ENCODE measurements at places on chromosomes 5 and 9. TPM values are rescaled to one million over a fixed set of nuclear protein-coding genes. Genes with fewer than 3 reads are reported as not detected.

DNA sequence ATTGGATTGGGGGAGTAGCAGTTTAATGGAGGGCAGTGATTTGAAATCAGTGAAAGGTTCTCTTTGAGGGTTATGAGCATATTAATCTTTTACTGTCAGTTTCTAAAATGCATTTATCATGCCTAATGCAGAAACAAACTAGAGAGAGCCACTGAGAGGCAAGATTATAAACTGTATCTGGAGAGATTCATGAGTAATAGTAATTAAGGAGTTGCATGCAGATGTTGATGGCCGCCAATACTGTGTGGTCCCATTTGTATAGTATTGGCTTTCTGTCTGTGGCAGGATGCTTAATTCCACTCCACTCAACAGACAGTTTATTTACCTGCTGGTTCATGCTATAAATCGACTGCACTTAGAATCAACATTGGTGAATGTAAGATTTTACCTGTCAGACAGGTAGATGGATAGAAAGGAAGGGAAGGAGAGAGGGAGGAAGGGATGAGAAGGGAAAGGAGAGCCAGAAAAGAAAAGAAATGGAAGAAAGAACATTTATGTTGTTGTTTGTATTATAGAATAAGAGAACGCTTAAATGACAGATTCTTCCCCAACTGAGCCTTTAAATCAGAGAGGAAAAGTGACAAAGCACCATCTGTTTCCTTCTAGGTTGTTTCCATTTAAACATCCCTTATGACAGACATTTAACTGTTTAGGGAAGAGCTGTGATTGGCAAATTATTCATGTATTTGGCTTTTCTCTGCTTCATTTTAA lies 146.5 kb downstream of the PAM start:
- DNase-seq = no peak

GRCh38 chr9:134551176-134551575 lies 90.4 kb upstream of the COL5A1 start:
- no peak for DNase-seq

EPB41L4A gene
- total RNA-seq = 21.5 TPM

- no peak for DNase-seq
Observed at GRCh38 chr9:106420511-106420944, 442.4 kb upstream of the ZNF462 start.

DNA sequence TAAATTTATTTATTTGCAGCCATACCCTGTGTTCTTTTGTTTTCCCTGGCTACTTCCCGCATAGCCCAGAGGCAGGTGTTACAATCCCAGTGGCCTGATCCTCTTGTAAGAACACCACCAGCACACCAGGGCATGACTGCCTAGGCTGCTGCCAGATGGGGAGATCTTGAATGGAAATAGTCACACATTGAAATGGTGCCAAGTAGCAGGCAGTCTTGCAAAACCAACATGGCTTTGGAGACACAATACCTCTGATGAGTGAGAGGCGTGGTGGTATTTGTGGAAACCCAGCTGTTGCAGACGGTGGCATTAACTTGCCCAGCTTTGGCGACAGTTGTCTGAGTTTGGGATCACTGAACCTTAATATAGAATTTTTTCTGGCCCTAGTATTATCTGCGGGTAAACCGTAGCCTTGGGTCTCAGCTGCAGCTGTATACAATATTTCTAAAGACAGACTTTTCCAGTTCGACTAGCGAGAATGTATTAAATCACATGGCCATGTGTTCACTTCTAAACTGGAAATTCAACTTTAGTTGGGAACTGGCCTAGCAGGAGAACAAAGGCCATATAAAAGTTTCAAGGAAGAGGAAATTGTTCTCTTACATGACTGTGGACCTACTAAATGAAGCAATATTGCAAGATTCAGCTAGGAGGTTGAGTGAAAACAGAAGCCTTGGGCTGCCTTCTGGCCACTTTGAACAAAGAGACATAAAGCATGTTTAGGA lies 277.0 kb downstream of the SMARCA2 start:
- no peak for DNase-seq

FOXD4 gene
- not detected for total RNA-seq

GRCh38 chr9:133576031-133576874 lies 32.9 kb downstream of the FAM163B start:
- peak; percentile 43 for DNase-seq

FOXD4L5 gene
- total RNA-seq = not detected

- DNase-seq = no peak
Observed at GRCh38 chr9:69931340-69931739, 110.7 kb downstream of the CFAP95 start.

GPSM1 gene
- 48.6 TPM for total RNA-seq

FAM169A gene
- total RNA-seq = 3.0 TPM

- DNase-seq = no peak
Observed at GRCh38 chr5:177399997-177400868, at the start of gene PFN3. PFN3 (minus strand) TSS chr5:177400661; CDS start chr5:177400576, 85 bp downstream.

GABRP gene
- total RNA-seq = 0.14 TPM

LCP2 gene
- 6.7 TPM for total RNA-seq

GRCh38 chr9:133476036-133476931 lies 2.6 kb downstream of the SLC2A6 start:
- DNase-seq = no peak
